Dorsolateral prefrontal cortex (tissue), 122 donors: ENCODE measurements at places on chromosomes 13 and 19. TPM values are rescaled to one million over a fixed set of nuclear protein-coding genes. Genes with fewer than 3 reads are reported as not detected.

TEKTIP1 gene
- 1.3 TPM for total RNA-seq

GRCh38 chr13:67437244-67437643, 207.1 kb upstream of the PCDH9 start:
- DNase-seq: no peak

GRCh38 chr19:46043519-46043918, 2.7 kb upstream of the IGFL4 start:
- DNase-seq: no peak

DNA sequence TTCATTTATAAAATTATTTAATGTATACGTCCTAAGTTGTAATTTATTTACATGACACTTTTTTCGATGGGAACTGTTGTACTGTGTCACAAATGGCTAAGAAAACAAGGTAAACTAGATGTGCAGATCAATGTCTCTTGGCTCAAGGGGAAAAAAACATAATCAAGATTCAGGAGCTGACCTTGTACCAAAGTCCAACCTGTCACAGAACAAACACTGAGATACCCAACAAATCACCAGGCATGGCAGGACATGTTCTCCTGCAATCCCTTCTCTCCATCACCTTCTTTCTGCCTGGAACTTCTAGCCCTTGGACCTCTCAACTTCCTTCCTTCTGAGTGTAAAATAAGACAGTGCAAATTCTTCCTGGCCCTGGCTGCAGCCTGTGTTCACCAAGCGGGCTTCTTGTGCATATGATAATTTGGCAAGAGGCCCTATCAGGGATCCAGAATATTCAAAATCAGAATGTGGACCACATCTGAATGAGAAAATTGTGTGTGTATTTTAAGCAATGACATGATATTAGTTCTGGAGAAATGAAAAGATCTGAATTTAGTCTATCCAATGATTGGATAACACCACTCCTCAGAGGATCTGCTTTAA, 445.9 kb downstream of the ZNF536 start:
- no peak for DNase-seq

DNA sequence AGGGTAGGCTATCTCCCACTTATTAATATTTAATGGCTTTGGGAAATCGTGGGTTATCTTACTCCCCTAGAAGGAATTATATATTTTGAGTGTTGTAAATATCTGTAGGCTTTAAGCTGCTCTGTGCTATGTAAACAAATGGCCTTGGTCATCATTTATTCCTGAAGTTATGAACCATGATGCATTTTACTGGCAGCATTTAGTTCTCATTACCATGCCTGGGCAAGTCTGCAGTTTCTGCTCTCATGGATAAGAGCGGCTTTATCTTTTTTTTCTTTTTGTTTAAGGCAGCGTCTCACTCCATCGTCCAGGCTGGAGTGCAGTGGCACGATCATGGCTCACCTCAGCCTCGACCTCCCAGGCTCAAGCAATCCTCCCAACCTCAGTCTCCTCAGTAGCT, 156.1 kb downstream of the IRS2 start:
- DNase-seq: no peak

ZNF613 gene
- 8.6 TPM for total RNA-seq

FCER2 gene
- not detected for total RNA-seq

- no peak for DNase-seq
Observed at GRCh38 chr13:89212186-89212585, 1541.0 kb downstream of the SLITRK5 start.

PCDH20 gene
- total RNA-seq: 7.5 TPM

CLEC17A gene
- 0.96 TPM for total RNA-seq

FXYD3 gene
- total RNA-seq: 3.7 TPM

- DNase-seq: no peak
Observed at GRCh38 chr13:21287331-21287907, 111.0 kb downstream of the MRPL57 start.

DNA sequence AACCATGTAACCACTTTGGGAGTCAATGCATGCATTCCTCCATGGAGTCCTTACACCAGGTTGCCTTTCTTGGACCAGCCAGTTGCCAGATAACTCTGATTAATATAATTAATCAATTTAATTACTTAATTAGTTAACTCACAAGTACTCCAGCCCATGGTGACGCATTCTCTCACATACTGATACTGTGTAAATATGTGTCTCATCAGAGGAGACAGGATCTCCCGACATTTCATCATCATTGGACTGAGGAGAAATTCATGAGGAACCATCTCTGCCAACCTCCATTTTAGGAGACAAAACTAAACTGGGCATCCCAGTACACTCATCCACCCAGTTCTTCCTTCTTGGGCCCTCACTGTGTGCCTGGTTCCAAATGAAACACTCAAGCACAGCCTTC, 6.5 kb upstream of the CASP14 start:
- DNase-seq: no peak

DNA sequence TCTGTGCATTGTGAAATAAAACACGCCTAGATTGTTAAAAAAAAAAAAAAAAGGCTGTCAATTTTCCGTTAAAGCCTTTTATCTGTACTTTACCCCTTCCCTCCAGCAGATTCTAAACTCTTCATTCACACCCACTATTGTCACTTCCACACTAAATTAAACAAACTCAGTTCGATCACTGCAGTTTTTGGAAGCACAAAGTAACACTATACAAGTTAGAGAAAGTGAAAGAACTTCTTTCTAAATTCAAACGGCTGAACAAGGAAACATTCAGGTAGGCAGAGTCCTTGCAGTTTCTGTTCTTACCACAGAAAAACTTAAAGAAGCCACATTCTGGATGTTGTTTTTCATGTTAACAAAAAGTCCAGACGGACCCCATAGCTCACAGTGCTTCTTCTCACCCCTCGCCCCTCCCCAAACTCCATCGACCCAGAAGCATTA, 27.5 kb upstream of the UBE2L5 start:
- DNase-seq: no peak

DNA sequence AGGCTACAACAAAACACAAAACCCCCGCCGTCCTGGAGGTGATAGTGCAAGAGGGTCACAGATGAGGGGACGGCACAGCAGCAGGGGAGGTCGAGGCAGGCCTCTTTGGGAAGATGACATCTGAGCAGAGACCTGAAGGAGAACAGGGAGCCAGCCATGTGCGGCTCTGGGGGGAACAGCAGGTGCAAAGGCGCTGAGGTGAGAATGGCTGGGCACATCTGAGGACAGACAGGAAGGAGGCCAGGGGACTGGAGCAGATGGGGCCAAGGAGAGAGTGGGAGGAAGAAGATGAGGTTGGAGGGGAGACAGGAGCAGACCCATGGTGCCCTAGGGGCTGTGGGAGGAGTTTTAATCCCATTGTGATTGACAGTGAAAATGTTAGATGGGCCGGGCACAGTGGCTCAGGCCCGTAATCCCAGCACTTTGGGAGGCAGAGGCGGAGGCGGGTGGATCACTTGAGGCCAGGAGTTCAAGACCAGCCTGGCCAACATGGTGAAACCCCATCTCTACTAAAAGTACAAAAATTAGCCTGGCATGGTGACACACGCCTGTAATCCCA, 1.8 kb upstream of the CKM start:
- DNase-seq: no peak

GRCh38 chr13:21020581-21020980, 40.8 kb downstream of the LATS2 start:
- DNase-seq: no peak

MCF2L gene
- total RNA-seq: 271 TPM

OR10H1 gene
- total RNA-seq: not detected

POU2F2 gene
- 10.1 TPM for total RNA-seq

ZNF763 gene
- total RNA-seq: 5.7 TPM

C13orf46 gene
- total RNA-seq: 5.7 TPM

DNA sequence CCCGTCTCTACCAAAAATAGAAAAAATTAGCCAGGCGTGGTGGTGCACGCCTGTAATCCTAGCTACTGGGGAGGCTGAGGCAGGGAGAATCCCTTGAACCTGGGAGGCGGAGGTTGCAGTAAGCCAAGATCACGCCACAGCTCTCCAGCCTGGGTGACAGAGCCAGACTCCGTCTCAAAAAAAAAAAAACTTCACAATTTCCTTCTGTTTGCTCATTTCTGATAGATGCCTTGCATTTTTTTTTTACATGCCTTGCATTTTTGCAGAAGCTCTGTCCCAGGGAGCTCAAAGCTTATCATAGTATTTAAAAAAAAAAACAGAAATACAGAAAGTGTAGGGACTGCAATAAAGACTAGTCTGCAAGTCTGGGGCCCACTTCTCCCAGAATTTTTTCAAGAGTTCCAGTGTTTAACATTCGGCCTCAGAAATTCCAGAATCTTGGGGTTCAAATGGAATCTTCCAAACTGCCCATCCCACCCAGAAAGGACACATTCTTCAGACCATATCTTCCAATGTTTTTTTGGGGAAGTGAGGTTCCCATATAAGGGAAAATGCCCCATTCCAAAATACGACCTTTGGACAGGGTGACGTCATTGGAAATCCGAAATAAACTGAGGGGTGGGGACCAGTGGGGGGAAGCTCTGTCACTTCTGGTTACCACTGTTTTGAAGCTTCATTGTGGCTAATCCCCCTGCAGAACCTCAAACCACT, 17.2 kb upstream of the RAB8A start:
- no peak for DNase-seq

GRCh38 chr19:16381756-16382401, 57.3 kb downstream of the KLF2 start:
- no peak for DNase-seq

DNA sequence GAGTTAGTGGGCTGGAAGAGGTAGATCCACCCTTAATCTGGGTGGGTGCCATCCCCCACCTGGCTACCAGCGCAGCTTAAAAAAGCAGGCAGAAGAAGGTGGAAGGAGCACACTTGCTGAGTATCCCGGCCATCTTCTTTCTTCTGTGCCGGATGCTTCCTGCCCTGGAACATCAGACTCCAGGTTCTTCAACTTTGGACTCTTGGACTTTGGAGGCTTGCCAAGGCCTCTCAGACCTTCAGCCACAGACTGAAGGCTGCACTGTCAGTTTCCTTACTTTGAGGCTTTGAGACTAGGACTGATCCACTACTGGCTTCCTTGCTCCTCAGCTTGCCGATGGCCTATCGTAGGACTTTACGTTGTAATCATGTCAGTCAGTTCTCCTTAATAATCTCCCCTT, 127.6 kb upstream of the GPC6 start:
- DNase-seq: no peak

- no peak for DNase-seq
Observed at GRCh38 chr19:2271234-2272103, 10.5 kb downstream of the PEAK3 start.

GRCh38 chr13:71291842-71292146, 575.2 kb downstream of the DACH1 start:
- DNase-seq: no peak

DNA sequence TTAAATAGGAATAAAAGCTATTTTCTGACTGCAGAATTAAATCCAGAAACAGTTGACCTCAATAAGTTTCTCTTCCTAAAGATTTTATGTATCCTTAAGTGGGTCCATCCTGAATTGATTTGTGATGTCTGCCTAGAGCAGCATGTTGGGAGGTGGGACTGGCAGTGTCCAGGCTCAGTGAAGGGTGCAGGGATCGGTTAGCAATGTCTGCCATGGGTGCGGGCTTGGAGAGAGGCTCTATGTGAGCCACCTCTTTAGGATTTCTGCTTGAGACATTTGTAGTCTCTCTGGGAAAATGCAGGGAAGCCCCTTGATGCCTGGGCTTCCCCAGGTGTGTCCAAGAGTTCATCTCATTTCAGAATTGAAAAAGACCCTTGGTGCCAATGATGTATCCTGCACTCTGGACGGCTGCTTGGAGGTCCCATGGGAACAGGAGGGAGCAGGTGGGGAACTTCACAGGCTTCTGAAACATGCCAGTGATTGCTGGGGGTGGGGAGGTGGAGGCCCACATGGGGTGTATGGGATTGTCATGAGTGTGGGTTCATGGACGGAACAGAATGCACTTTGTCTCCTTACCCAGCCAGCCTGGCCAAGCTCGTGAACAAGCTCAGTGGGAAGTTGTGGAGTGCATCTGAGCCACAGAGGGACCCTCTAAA, 6.2 kb upstream of the COLGALT1 start:
- no peak for DNase-seq

DNA sequence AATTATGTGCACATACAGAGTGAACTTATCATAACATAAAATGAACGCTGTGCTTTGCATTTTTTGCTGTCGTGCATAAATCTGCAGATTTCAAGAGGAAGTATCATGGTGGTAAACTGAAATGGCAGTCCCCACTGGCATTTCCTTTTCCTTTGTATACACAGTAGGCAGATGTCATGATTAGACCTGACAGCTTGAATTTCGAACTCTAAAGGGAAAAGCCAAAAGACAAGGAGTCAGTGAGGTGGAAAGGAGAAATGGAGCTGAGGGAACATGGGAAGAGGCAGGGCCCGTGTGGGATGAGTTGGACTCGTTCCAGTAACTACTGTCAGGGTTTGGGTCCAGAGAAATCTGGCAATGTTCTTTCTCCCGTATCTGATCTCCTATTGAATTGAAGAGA, 454.1 kb upstream of the SGCG start:
- no peak for DNase-seq

- no peak for DNase-seq
Observed at GRCh38 chr13:112892426-112893206, 76.4 kb upstream of the MCF2L start.

DNA sequence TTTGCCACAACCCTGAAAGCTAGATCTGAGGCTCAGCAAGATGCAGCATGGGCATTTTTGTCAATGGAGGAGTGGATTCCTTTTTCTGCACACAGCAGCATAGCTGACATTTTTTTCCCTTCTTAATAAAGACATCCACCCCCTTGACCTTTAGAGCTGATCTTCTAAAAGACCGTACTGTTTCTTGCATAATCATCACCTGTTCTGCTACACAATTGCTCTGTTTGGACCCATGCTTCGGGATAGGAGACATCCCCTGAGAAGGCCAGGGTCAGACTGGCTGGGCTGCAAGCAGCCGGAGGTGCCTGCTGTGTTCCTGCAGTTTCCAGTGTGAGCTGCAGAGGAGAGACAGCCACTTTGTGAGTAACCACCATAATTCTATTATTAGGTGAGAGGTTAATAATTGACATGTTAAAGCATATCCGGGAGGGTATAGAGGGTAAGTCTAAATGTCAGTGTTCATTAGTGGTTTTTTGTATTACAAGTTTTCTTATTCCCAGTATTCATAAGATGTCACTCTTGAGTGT, 108.5 kb upstream of the C1QTNF9B start:
- DNase-seq: no peak
